ENCODE measurements at places on chromosomes 1 and 21.
A peak's percentile ranks its signal among the peaks of the same experiment; 100 is the strongest.

- DNase-seq, result no peak
Measured at GRCh38 chr1:67676287-67676686, 8.7 kb upstream of the GADD45A start.

- DNase-seq, result peak; percentile 18
Measured at GRCh38 chr1:34013958-34014737, 150.3 kb downstream of the HMGB4 start.

DNA sequence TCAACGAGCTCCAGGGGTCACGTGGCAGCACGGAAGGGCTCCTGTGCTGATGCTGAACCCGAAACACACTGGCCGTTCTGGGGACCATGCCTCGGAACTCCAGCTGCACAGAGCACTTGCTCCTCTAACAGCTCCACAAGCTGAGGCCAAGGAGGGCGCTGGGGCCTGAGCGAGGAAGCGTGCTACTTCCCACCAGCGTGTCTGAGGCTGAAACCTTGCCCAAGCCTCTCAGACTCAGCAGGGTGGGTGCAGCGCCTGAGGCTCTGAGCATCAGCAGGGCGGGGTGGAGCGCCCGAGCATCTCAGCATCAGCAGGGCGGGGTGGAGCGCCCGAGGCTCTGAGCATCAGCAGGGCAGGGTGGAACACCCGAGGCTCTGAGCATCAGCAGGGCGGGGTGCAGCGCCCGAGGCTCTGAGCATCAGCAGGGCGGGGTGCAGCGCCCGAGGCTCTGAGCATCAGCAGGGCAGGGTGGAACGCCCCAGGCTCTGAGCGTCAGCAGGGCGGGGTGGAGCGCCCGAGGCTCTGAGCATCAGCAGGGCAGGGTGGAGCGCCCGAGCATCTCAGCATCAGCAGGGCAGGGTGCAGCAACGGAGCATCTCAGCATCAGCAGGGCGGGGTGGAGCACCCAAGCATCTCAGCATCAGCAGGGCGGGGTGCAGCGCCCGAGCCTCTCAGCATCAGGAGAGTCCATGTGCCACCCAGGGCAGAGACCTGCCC is 9.6 kb downstream of the WRAP73 start:
- no peak for DNase-seq

- no peak for DNase-seq
Measured at GRCh38 chr1:8004113-8004802, 21.9 kb downstream of the ERRFI1 start.

GRCh38 chr1:31467005-31467674 is 54.1 kb downstream of the SERINC2 start:
- DNase-seq, result no peak

GRCh38 chr1:209383907-209384709 is 199.4 kb upstream of the CAMK1G start:
- no peak for DNase-seq

GRCh38 chr1:91779548-91780021 is 106.4 kb downstream of the TGFBR3 start:
- no peak for DNase-seq

GRCh38 chr21:44870748-44871495 is 2.6 kb downstream of the PTTG1IP start:
- no peak for DNase-seq

DNA sequence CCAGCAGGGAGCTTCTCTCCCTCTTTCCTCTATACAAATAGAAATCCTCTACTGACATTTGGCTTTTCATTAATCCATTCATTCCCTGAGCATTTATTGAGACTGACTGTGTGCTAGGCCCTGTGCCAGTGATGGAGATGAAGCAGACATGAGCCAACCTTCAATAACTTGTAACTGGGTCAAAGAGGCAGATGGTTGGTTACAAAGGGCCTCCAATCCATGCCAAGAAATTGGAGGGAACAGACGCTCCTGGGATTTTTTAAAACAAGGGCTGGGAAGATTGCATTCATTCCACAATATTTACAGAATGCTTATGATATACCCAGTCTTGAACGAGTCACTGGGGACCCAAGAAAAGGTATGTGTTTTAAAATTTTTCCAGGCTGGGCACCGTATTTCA is 6.2 kb downstream of the HPCAL4 start:
- DNase-seq, result no peak

- no peak for DNase-seq
Measured at GRCh38 chr1:224433701-224434672, 610 bp downstream of the WDR26 start.

GRCh38 chr1:108050911-108051629 is 86.1 kb upstream of the VAV3 start:
- DNase-seq, result no peak

DNA sequence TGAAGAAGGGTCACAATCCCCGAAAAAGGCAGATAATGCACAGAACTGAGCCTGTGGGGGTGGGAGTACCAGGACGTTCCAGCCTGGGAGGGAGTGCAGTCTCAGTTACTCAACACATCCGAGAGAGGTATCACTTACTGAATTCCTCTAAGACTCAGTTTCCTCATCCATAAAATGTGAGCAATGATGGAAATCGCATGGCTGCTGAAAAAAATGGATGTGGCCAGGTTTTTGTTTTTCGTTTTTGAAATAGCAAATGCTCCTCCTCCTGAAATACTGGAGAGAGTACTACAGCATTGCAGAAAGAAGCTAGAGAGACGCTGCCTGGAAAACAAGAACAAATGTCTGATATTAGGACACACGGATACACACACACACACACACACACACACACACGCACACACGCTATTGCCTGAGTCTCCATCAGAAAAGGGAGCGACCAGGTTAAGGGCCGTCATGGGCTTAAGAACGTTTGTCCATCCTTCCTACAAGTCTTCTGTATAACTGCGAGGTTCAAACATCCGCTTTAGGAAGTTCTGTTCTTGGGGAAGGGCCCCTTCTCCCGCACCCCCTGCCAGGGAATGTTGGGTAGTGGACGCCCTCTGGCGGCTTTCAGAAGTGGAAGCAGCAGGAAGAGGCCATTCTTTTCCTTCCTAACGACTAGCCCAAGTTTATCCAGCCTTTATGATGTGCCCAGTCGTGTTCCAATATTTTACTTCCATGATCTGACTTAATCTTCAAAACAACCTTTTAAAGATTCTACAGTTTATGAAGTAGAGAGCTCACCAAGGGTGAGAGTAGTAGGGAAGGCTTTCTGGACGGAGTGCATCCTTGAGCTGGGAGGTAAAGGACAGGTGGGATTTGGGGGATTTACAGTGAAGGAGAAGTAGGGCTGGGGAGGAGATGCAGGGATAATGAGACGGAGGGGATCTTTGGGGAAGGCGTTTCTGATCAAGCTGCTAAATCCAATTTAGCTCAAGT is 699 bp upstream of the NES start:
- DNase-seq, result peak; percentile 32

DNA sequence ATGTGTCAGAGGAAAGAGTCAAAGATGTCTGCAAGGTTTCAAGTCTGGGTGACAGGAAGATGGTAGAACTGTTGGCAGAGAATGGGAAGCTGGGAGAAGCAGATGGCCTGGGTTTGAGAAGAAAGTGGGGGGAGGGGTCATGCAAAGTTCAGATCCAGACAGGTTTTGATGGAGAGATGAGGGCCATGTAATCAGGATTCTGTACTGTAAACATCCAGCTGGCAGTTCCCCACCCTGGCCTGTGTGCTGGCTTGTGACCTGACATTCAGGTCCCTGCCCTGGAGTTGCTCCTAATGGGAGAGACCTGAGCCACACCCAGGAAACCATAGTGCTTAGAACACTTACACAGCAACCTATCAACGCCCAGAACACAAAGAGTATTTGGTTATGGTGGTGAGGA is 15.6 kb upstream of the ETV3 start:
- no peak for DNase-seq

DNA sequence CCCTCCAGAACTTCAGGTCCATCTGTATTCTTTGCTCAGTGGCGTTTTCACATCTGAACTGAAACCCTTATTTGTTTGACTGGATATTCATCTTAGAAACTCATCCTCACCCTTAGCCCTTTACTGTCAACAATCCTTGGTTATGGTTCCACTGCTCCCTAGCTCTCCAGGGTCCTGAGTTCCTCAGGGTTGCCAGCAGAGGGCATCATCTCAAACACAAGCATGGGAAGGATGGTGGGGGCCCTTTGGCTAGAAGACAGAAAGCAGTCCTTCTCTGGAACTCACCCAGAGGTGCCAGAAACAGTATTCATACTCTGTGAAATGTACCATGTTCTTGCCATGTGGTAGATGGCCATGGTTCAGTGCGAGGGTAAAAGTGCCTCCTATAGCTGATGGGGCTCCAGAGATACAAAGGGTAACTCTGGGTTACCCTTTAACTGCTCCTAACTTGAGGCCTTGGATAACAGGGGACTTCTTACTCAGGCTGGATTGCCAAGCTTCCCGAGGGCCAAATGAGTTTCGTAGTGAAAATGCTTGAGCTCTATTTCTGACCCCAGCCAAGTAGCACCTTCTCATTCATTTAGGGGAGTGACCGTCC is 11.3 kb downstream of the NCSTN start:
- DNase-seq, result no peak

- no peak for DNase-seq
Measured at GRCh38 chr1:46617108-46617800, 643 bp upstream of the MOB3C start.

GRCh38 chr1:59096501-59096900 is 200.4 kb upstream of the FGGY start:
- DNase-seq, result no peak

DNA sequence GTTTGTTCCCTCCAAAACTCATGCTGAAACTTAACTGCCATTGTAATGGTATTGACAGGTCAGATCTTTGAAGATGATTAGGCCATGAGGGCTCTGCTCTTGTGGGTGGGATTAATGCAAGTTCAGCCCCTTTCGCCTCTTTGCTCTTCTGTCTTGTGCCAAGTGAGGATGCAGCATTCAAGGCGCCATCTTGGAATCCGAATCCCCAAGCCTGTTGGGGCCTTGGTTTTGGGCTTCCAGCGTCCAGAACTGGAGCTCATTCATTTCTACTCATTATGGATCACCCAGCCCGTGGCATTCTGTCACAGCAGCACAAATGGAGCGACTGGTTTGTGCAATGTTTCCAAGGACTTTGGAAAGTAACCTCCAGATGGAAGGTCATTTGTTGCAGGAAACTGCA is 5.6 kb downstream of the TTC34 start:
- no peak for DNase-seq

GRCh38 chr21:30829659-30830058 is at the start of gene KRTAP7-1:
KRTAP7-1 (minus strand) TSS chr21:30829759; CDS start chr21:30829698, 61 bp downstream.
- no peak for DNase-seq

DNA sequence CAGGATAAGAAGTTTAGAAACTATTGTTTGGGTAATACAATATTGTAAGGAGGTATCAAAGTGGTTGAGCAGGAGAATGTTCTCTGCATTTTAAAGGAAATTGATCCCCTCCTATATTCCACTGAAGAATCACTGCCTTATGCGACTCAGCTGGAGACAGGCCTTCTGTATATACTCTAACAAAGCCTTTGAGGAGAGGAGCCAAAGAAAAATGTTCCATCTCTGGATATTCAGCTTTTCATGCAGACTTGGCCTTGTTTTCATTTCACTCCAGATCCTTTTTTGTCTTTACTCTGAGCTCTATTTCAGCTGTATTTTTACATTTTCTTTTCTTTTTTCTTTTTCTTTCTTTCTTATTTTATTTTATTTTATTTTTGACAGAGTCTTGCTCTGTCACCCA is 42.1 kb upstream of the S1PR1 start:
- DNase-seq, result no peak

DNA sequence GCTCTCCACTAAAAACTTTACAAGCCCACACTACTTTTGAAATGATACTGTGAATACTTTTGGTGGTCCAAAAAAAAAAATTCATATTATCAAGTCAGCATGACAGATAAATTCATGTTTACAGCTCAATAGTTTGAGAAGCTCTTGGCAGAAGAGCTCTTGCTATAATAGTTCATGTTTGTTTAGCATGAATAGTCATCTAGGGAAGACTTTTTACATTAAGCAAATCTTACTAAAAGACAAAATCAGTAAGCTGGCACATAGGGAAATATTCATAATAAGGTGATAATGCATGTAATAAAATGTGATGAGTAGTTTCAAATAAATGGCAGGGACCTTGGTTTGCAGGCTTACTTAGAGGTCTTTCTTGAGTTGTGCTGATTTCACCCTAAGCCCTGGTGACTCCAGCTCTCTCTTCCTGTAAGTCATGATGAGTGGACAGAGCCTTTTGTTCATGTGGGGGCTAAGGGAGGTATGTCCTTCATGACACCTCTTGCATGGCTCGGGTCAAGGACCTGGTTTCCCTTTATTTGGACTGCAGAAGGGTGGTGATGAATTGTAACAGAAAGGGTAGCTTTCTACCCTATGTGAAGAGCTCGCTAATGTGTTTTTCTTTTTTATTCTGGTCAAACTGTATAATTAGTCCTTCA is 166.7 kb downstream of the GABPA start:
- DNase-seq, result no peak

GRCh38 chr1:39653546-39654031 is 14.1 kb upstream of the HEYL start:
- DNase-seq, result peak; percentile 52
